ENCODE measurements at places on chromosomes 13 and 19.

DNA sequence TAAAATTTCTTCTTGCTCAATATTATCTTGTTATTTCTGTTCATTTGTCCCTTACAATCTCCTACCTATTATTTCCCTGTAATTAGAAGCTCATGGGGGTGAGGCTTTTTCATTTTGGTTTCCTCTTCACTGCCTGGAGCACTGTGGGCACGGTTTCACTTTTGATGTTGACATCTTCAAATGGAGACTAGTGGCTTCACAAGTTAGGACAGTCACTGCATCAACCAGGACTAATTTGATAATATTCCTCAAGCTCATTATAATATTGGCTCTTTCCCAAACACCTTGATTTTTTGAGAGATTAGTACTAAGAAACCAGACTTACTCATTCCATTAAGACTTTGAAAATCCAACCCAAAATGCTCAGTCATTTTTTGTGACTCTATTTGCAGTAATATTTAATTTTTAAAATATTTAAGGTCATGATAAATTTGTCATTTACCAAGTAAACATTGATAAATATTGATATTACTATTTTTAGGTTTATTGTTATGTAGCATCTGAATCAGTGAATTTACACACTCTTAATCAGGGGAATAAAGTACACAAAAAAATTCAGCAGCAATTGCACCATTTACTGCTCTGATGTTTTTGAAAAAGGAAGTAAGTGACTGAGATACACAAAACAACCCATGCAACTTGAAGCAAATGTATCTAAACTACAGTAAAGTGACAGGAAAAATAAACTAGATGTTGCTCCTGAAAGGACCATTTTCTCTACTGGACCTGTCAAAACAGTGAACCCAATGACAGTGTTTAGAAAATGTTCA, 28.8 kb upstream of the RCBTB2 start:
- DNase-seq = no peak

DNA sequence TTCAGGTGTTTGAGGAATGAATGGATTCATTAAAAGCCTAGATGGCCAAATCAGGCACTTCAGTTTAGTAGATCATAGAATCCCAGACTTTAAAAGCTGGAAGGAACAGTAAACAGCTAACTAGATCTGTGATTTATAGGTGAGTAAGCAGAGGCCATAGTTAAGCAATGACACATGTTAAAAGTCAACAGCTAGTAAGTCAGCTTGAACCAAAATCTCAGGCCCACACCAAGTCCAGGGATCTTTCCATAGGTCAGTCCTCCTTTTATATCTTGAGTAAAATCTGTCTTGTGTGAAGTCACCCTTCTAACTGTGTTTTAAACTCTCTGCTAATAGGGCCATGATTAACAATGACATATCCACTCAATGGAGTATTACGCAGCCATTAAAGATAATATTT, 275.5 kb upstream of the SOX21 start:
- no peak for DNase-seq

GRCh38 chr13:91056746-91057145, 290.7 kb upstream of the MIR17HG start:
- DNase-seq = no peak

- no peak for DNase-seq
Observed at GRCh38 chr19:47729799-47730520, 15.4 kb upstream of the NOP53 start.

Data from NCI-H524 treated with DMSO at 0.1 percent for 48 hours (cell line).